ENCODE measurements at places on chromosomes 6 and 20.

DNA sequence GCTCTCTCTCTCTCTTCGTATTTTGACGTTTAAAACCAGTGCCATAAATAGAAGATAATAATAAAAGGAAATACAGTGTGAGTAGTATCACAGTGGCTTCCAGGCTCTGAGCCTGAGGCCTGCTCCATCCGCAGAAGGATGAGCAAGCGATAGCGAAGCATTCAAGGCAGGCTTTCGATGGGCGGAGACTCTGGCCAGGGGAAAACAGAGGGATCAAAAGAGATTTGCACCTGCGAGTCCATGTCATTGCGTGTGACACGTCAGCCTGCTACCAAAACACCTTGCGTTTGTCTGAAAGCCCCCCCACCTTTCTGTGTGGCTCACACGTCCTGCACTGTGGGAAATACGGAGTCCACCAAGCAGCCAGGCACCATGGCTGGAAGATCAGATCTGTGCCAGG, 377.3 kb upstream of the SULF2 start:
- DNase-seq, result no peak

DNA sequence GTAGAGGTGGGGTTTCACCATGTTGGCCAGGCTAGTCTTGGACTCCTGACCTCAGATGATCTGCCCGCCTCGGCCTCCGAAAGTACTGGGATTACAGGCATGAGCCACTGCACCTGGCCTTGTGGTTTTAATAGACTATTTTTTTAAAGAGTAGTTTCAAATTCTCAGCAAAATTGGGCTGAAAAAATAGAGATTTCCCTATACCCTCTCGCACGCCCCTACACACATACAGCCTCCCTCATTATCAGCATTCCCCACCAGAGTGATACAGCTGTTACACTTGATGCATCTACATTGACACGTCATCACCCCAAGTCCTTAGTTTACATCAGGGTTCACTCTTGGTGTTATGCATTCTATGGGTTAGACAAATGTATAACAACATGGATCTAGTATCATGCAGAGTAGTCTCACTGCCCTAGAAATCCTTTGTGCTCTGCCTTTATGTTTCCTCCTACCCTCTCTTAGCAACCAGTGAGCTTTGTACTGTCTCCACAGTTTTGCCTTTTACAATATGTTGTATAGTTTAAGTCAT, 103.6 kb downstream of the CDYL start:
- no peak for DNase-seq

DNA sequence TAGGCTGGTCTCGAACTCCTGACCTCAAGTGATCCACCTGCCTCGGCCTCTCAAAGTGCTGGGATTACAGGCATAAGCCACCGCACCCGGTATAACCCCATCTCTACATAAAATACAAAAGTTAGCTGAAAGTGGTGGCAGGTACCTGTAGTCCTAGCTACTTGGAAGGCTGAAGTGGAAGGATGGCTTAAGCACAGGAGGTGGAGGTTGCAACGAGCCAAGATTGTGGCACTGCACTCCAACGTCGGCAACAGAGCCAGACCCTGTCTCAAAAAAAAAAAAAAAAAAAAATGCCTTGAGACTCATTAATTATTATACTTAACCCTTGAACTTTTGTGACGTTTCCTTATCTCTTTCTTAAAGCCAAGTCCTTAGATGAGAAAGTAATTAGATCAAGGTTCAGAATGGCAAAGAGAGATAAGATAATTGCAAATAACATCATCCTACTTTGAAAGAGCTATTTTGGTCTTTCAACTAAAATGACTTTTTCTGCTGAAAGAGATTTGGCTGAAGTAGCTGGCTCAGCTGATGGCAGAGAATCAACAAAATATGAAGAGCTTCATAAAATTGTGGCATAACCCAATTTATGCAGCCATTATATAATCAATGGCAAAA, 4.7 kb upstream of the SHLD1 start:
- DNase-seq, result no peak

DNA sequence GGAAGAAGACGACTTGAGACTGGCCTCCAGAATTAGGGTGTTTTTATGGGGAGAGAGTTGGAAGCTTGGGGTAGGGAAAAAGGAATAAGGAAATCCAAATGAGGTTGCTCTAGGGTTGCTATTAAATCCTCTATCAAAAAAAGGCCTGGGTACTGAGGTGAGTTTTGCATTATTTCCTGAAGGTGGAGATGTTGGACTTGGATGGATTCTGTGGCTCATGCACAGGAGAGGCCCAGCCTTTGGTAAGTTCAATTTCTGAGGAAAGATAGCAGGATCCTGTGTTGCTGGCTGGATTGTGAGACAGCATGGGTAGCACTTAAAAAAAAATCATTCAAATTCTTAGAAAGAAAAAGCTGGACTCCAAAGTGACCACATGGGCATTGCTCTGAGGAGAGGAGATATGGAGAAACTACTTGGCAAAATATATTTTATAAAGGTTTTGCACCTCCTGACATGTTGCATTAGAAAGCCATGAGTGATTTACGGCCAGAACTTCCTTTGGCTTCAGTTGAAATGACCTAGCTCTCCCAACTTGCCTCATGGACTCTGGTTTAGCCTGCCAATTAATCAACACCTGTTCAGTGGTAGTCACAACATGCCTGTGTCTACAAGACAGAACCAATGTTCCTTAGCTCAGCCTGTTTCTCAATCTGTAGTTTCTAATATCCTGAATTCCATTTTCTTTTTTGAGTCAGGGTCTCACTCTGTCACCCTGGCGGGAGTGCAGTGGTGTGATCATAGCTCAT, 152.1 kb upstream of the RALGAPA2 start:
- no peak for DNase-seq

DNA sequence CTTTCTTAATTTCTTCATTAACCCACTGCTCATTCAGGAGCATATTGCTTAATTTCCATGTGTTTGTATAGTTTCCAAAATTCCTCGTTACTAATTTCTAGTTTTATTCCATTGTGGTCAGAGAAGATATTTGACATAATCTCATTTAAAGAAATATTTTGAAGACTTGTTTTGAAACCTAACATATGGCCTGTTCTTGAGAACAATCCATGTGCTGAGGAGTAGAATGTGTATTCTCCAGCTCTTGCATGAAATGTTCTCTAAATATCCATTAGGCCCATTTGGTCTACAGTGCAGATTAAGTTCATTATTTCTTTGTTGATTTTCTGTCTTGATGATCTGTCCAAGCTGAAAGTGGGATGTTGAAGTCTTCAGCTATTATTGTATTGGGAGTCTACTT, 251.7 kb downstream of the ALDH8A1 start:
- DNase-seq, result no peak

GRCh38 chr6:167396659-167397490, 72.0 kb downstream of the TTLL2 start:
- no peak for DNase-seq

DNA sequence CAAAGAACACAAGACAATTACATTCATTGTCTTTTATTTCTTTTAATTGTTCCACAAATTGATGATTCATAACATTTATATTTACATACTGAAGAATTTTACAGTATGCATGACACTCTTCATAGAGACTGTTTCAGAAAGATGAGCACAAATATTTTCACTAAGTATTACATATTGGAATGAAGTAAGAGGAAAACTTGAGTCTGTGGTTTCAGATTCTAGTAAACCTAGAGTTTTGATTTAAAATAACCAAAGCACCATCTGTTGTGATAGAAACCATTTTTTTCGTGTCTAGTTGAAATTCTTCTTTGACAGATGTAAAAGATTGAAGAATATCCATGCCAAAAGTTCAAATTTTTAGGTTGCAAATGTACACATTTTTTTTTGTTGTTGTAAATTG, 32.1 kb upstream of the OPN5 start:
- DNase-seq, result no peak

- no peak for DNase-seq
These were observed 23.6 kb downstream of the NEDD9 start for GRCh38 chr6:11208854-11209253.

DNA sequence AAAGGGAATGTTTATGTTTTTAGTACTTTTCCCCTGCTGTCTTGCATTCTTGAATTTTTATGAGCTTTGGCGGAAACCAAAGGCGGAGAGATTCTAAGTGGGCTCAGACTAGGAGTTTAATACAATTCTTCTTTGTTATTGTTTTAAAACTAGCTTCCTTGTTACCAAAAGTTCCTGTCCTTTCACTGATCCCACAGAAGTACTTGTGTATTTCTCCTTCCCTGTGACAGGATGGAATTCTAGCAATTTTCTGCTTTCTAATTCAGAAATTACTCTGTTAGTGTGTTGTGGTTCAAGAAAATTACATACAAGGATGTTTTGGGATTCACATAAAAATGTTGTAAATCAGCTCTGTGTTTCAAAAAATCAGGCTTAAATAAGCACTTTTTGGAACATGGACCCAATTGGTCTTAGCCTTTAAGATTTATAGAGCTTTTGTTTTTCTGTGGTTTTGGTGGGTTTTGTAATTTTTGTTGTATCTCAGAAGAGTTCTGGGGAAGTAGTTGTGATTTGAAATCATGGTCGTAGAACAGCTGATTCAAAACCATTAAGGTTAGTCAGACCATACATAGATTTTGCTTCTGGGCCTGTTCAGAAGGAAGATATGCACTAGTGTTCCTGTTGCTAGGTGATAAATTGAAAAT, 17.6 kb upstream of the CTAGE9 start:
- no peak for DNase-seq

DNA sequence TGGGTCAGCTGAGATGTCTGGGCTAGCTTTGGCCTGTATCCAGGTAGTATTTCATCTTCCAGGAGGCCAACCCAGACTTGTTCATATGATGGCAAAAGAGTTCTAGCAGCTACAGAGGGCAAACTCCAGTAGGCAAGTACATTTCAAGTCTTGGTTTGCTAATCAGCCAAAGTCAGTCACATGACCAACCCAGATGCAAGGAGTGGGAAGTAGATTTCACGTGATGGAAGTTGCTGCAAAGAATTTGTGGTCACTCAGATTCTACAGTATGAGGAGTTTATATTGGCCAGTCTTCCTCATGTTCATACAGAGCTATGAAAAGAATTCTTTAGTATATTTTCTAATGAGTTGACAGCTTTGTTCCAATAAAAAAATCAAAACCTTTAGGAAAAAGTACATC, 101.8 kb downstream of the PHACTR1 start:
- no peak for DNase-seq

DNA sequence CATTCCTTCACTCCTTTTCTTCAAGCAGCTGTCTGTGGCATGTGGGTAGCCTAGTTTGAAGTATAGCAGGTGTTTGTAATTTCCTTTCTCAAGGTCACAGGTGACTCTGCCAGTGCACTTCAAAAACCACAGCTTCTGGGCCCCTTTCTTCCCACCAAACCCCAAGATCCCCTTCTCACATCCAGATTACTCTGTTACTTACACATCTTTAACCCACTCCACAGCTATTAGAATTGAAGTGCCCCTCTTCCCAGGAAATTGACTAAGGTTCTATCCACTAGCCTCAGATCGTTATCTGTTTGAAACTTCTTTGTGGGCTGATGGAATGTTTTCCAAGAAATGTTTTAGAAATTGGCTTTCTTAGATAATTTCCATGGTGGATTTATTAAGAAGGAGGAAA, 150.8 kb downstream of the AHI1 start:
- no peak for DNase-seq

DNA sequence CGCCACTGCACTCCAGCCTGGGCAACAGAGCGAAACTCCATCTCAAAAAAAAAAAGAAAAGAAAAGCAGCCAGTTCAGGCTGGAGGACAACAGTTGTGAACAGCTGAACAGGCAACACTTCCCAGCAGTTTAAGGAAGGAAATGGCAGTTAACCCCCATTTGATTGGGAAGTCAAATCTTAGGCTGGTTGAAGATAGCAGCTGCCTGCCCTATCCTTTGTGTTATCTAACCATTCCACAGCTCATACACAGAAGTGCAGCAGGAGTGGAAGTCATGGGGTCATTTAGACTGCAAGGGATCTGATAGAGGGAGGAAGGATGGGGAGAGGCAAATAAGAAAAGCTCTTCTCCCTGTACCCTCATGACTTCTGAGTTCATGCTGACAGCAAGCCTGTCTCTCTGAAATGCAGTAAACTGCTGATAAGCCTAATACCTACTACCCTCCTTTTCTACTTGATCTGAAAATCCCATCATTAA, 35.3 kb downstream of the KCTD20 start:
- no peak for DNase-seq

- no peak for DNase-seq
These were observed 225.0 kb downstream of the ALDH8A1 start for GRCh38 chr6:134724771-134725340.

- no peak for DNase-seq
These were observed 37.5 kb downstream of the YTHDF1 start for GRCh38 chr20:63178446-63178820.
